ENCODE measurements at places on chromosomes 2 and 18.
A peak's percentile ranks its signal among the peaks of the same experiment; 100 is the strongest.

DNA sequence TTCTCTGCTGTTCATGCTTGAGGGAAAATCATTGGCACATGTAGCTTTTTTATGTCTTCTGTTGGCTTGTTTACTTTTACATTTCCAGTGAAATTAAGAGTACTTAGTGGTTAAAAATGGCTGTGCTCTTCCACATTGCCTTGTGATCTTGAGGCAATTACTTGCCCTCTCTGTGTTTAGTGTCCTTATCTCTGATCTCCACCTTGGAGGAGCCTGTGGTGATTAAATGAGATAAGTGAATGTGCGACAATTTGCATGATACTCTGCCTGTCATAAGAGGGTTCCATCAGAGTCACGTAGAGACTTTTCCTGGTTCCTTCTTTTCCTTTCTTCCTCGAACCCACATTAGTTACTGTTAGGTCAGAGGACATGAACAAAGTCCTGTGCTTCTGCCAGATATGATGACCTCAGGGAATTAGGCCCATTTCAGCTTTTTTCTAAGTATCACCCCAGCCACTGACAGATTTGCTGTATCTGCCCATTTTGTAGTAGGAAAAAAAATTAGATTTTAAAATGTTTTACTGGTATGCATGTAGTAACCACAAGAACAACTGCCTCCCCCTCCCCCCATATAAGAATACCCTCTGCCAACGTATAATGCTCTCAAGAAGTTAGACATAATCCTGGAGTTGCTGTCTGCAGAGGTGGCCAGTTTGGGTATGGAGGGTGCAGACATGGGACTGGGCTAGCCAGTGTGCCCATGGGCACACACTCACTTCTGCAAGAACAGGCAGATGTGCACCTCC lies 51.9 kb downstream of the TET3 start:
- no peak for DNase-seq

- no peak for DNase-seq
These were observed 38.4 kb downstream of the TBC1D8 start for GRCh38 chr2:101112772-101113157.

- DNase-seq, result peak; percentile 16
These were observed 105.6 kb upstream of the LDLRAD4 start for GRCh38 chr18:13112982-13113381.

DNA sequence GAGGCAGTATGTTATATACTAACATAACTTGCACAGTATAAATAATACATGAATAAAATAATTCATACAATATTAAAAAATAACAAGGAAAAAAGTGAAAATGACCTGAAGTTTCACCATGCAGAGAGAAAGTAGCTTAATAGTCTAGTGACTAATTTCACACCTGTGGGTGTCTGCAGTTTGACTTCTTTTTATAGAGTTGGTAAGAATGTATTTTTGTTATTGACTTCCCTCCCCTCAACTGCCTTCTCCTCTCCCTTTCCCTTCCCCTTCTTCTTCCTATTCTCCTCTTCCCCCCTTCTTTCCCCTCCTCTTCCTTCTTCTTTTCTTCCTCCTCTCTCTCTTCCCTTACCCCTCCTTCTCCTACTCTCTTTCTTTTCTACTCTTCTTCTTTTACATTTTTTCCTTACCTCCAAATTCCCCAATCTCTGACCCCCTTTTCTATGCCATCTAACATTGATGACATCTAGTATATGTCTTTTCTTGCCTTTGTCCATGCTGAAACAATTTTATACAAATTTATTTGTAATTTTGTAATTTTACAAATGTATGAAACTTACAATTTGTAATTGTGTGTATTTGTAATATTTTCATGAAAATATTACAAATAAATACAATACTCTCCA lies 3.1 kb downstream of the DNAH6 start:
- DNase-seq, result no peak

DNA sequence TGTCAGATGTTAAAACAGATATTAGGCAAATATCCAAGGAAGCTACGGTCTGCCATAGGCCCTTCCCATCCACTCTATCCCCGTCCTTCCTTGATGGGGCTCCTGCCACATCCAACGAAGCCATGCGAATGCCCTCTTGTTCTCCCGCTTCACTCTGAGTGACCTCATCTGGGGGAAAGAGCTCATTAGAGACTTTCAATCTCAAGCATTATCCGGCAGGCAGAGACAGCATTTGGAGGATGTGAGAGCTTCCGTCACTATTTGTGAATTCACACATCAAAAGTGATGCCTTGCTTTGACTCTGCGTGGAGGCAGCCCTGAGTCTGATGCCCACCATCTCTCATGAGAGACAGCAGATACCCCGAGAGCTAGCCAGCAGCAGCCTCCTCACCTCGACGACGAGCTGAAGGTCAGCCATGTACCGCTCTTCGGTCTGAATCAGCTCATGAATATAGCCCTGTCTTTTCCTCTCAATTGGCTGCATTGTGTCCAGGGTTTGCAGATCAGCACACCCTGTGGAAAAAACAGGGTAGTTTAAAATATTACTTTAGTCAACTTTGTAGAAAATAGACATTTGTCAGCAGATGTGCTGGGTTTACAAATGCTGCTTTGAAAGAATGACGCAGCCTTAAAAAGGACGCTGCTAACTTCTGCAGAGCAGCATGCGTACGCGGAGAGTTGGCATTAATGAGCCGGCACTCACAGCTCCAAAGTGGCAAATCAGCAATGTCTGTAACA lies 45.9 kb downstream of the FAM228A start:
- DNase-seq, result no peak

DNA sequence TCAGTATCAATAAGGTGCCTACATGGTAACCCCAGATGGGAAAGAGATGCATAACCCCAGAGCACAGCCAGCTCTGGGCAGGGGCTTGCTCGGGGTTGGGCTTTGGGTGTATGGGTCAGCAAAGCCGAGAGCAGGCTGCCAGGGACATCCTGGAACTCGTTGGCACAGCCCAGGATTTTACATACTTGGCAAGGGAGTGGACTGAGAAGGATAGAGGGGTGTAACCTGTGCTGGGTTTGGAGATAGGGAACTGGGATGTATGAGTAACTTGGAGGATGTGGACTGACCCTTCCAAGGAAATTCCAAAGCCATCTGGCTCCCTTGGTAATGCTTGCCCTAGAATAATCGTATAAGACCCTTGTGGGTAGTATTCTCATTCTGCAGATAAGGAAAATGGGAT lies 44.2 kb downstream of the GPR39 start:
- no peak for DNase-seq

DNA sequence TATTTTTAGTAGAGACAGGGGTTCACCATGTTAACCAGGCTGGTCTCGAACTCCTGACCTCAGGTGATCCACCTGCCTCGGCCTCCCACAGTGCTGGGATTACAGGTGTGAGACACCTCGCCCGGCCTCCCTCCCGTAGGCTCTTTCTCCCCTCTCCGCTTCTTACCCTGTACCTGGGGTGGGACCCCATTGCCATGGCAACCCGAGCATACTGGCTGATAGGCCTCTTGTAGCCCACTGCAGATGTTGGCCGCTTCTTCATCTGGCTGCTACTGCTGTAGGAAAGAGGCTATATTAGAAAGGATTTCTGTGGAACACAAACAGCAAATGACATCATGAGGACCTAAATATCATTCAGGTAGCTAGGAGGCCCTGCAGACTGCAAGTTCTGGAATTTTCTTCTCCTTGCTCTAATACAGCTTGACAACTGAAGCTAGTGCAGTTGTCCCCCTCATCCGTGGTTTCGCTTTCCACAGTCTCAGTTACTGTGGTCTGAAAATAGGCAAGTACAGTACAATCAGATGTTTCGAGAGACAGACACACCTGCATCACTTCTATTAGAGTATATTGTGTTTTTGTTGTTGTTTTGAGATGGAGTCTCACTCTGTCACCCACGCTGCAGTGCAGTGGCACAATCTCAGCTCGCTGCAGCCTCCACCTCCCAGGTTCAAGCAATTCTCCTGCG lies 51.6 kb upstream of the ASXL2 start:
- no peak for DNase-seq

GRCh38 chr2:172943539-172943938 lies 132.1 kb upstream of the MAP3K20 start:
- DNase-seq, result no peak

DNA sequence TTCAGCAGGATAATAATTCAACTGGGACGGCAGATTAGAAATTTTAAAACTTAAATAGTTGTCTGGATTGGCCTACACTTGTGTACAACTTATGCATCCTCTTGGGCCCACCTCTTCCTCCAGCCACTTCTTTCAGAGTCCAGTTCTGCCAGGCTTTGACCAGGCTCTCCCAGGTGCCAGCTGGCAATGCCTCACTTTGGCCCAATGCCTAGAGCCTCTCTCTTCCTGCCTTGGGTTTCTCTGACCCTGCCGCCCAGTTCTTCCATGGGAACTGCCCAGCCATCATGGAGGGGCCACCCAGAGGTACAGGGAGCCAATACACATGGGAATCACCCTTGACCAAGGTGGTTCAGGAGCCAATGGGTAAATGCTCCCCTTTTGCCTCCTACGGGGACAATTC lies 135.5 kb downstream of the IRS1 start:
- DNase-seq, result no peak

- DNase-seq, result no peak
These were observed 1.2 kb downstream of the SAP130 start for GRCh38 chr2:128026448-128027277.

DNA sequence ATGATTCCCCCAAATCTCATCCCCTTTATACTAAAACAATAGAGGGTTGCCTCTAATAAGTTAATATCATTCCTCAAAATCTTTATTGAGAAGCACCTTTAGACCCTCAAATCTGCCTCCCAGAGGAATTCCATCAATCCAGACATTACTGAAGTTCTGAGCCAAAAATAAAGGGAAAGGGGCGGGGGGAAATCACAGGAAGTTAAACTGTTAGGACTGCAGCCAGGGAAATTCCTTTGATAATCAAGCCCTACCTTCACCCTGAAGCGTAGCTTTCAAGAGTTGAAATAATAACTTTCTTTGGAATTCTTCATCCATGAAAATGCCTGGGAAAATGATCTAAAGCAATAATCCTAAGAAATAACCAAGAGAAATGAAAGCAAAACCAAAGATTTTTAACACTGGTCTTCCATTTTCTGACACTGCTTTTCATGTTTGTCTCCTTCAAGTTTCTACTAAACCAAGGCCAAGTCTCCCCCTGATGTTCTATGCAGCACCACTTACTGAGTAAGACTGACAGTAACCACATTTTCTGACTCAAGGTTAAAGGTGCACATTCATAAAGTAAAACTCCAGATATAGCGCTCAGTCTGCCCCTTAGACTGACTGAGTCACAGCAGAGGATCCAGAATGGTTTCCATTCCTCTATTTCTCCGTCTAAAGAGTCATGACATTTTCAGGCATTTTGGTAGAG lies 78.2 kb downstream of the TCF4 start:
- no peak for DNase-seq

DNA sequence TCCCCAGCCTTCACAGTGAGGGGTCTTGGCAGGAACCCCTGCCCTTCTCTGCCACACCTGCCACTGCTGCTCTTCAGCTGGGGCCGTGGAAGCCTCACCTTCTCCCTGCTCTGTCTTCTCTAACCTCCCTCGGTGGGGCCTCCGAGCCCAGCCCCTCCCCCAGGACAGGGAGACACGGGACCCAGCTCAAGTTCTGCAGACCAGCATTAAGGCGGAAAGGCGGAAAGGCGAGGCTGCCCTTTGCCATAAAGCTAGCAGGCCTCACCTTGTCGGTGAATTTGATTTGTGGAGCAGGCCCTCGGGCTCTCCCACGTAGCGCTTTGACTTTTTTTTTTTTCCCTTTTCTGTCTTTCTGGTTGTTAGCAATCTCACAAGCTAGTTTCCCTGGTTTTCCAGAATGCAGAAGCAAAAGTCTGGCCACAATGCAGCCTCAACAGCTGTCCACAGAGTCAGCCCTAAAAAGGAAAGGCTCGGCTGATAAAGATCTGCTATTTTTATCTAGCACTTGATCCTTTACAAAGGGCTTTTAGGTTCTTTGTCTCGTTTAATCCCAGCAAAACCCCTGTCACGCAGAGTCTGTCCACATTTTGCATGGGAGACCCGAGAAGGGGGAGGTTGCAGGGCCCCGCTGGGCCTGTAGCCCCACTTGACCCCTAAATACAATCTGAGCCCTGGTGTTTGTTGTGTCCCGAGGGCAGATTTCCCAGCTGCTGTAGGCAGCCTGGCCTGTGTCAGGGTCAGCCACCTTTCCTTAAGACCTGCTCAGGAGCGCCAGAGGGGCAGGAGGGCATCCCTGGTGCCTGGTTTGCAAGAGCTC lies 6.0 kb downstream of the ITM2C start:
- DNase-seq, result no peak

Measured in NCI-H2081 (cell line).